Hepatocyte (in vitro differentiated cells): ENCODE measurements at places on chromosomes 7 and 10. TPM values are rescaled to one million over a fixed set of nuclear protein-coding genes. Genes with fewer than 3 reads are reported as not detected.
A peak's percentile ranks its signal among the peaks of the same experiment; 100 is the strongest.

Gene EMX2
- total RNA-seq: 0.12 TPM in 1 of 2 replicates, not detected in the other

Gene NUTM2B
- total RNA-seq: 0.20 and 1.1 TPM in 2 replicates

DNA sequence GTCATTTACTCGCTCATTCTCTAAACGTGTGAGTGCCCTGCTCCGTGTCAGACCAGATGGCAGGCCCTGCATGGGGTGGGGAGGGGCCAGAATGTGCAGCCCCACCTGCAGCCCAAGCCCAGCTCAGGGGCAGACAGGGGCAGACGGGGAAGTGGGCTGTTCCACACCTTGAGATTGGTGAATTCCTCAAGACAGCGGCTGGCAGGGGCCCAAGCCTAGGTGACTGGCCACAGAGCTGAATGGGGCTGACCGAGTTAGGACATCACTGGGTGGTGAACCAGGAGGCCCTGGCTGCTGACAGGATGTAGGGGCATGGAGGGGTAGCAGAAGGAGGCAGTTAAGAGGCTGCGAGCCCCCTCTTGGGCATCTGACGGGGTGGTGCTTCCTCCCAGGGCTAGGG lies 79.1 kb downstream of the MGMT start:
- no peaks in the 10 kb centered on the region for H3K27me3 ChIP-seq
- peaks cover 9% of the 10 kb centered on the region for H3K4me1 ChIP-seq
- no peak overlapping the region for H3K27ac ChIP-seq
- H3K4me3 ChIP-seq: no peak overlapping the region
- no peak for DNase-seq

- H3K27ac ChIP-seq: peak within 1 kb of the TSS; percentile 85
- H3K4me3 ChIP-seq: peak within 1 kb of the TSS; percentile 93
- DNase-seq: peak; percentile 97
- H3K27me3 ChIP-seq: no peaks in the 10 kb centered on the region
- peaks cover 27% of the 10 kb centered on the region for H3K4me1 ChIP-seq
These were observed at the start of gene DNMBP for GRCh38 chr10:100009793-100010676. Gene DNMBP (minus strand): TSS chr10:100009947. CDS start chr10:99972124, 37,823 bp downstream.

GRCh38 chr7:114921631-114922025 lies 266 bp upstream of the MDFIC start:
- no peaks in the 10 kb centered on the region for H3K36me3 ChIP-seq
- peak overlapping the region; percentile 78 for H3K27ac ChIP-seq
- no peak overlapping the region for H3K4me3 ChIP-seq
- no peaks in the 10 kb centered on the region for H3K4me1 ChIP-seq

- no peak overlapping the region for H3K27ac ChIP-seq
- DNase-seq: no peak
- H3K4me1 ChIP-seq: peaks cover 12% of the 10 kb centered on the region
- no peak overlapping the region for H3K4me3 ChIP-seq
- H3K36me3 ChIP-seq: no peaks in the 10 kb centered on the region
These were observed 393.8 kb downstream of the LRMDA start for GRCh38 chr10:75825235-75825634.

DNA sequence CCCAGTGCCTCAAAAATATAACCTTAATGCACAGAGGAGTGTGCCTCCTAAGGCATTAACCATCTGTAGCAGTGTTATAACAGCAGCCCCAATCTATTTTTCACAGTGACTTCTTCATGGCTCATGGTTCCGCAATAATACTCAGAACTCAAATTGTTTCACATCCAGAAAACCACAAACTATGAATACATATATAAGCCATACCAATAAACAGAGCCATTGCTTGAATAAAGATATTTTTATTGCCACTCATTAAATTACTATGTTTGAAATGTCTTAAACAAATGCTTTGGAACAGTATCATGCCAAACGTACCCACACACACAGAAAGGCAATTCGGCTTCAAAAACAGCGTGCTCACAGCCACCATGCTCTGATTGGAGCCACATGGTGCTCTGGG lies 629.3 kb upstream of the NRP1 start:
- H3K27ac ChIP-seq: no peak overlapping the region
- H3K4me1 ChIP-seq: no peaks in the 10 kb centered on the region
- no peak overlapping the region for H3K4me3 ChIP-seq
- DNase-seq: no peak
- H3K36me3 ChIP-seq: no peaks in the 10 kb centered on the region

GRCh38 chr7:13111230-13111629 lies 423.8 kb downstream of the ARL4A start:
- H3K36me3 ChIP-seq: no peaks in the 10 kb centered on the region
- H3K4me3 ChIP-seq: no peak overlapping the region
- no peaks in the 10 kb centered on the region for H3K27me3 ChIP-seq
- no peak overlapping the region for H3K27ac ChIP-seq

GRCh38 chr7:1700086-1700485 lies 30.0 kb downstream of the ELFN1 start:
- no peak overlapping the region for H3K4me3 ChIP-seq
- no peaks in the 10 kb centered on the region for H3K27me3 ChIP-seq
- DNase-seq: no peak
- no peaks in the 10 kb centered on the region for H3K4me1 ChIP-seq
- no peaks in the 10 kb centered on the region for H3K36me3 ChIP-seq

DNA sequence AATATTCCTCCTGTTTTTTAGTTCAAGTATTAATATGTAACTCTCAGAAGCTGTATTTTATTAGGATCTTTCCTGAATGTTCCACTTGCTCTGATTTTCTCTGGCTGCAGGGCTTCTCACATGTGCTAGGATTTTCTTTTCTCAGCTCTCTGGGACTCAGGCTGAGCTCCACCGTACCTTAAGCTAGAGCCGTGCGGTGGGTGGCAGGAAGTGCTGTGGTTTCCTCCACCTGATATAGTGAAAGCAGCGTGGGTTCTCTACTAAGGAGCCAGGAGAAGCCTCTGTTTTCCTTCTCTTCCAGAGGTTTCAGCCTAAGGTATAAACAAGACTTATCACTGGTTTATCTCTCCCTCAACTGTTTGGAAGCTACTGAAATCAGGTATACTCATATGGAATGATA lies 433.6 kb downstream of the NRG3 start:
- no peak overlapping the region for H3K4me3 ChIP-seq
- no peaks in the 10 kb centered on the region for H3K4me1 ChIP-seq
- no peaks in the 10 kb centered on the region for H3K27me3 ChIP-seq
- no peak for DNase-seq
- H3K27ac ChIP-seq: no peak overlapping the region
- H3K36me3 ChIP-seq: no peaks in the 10 kb centered on the region

DNA sequence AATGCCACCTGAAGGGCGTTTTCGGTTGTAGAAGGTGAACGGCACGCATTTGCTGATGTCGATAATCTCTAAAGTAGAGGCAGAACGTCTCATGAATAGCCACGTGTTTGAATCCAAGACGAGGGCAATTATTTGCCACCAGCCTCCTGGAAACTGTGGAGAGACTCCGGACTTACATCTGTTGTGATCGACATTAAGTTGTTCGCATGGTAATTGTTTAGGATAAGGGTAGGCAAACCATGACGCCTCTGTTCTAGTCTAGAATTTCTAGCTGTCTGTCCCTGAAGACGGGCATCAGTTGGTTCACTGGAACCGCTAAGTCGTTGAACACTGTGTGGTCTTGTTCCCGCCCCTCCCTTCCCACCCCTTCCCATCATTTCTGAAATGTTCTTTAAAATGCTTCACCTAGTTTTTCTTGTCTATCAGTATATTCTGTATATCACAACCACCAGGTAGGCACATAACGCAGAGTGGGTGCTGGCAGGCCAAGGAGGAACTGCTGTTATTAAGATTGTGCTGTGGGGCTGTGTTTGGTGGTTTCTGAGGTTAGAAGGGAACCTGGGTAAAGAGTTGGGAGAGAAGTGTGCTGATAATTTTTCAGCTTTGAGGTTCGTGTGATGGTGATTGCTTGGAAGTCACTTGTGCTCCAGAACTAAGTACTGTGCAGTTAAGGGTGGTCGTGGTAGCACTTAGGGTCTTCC lies 1.2 kb downstream of the UBE3C start:
- H3K27ac ChIP-seq: peak overlapping the region; percentile 96
- peak overlapping the region; percentile 75 for H3K4me3 ChIP-seq
- DNase-seq: no peak
- peaks cover 24% of the 10 kb centered on the region for H3K4me1 ChIP-seq
- H3K36me3 ChIP-seq: no peaks in the 10 kb centered on the region

DNA sequence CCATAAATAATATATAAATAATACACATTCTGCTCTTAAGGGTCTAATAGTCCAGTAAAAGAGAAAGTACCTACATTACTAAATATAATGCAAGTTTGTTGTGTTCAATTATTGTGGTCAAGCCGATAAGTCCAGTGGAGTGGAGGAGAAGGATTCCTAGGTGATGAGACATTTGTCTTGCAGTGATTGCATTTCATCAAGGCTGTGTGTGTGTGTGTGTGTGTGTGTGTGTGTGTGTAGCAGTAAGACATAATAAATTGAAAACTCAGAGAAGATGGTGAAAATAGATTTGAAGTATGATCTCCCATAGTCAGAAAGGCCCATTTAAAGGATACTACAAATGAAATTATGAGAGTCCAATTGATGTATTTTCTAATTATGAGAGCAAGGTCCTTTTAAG lies 192.5 kb upstream of the SEMA3C start:
- H3K27me3 ChIP-seq: no peaks in the 10 kb centered on the region
- DNase-seq: peak; percentile 27
- H3K4me1 ChIP-seq: peaks cover 9% of the 10 kb centered on the region
- no peak overlapping the region for H3K4me3 ChIP-seq
